HCEC 1CT (cell line): ENCODE measurements at places on chromosomes 1 and 21.

- no peak for DNase-seq
Observed at GRCh38 chr1:223363856-223364684, at the start of gene SUSD4. TSS of gene SUSD4 (minus strand) at chr1:223364176. CDS start at chr1:223363425, 751 bp downstream.

GRCh38 chr21:22224261-22224660 lies 1226.1 kb downstream of the NCAM2 start:
- no peak for DNase-seq

DNA sequence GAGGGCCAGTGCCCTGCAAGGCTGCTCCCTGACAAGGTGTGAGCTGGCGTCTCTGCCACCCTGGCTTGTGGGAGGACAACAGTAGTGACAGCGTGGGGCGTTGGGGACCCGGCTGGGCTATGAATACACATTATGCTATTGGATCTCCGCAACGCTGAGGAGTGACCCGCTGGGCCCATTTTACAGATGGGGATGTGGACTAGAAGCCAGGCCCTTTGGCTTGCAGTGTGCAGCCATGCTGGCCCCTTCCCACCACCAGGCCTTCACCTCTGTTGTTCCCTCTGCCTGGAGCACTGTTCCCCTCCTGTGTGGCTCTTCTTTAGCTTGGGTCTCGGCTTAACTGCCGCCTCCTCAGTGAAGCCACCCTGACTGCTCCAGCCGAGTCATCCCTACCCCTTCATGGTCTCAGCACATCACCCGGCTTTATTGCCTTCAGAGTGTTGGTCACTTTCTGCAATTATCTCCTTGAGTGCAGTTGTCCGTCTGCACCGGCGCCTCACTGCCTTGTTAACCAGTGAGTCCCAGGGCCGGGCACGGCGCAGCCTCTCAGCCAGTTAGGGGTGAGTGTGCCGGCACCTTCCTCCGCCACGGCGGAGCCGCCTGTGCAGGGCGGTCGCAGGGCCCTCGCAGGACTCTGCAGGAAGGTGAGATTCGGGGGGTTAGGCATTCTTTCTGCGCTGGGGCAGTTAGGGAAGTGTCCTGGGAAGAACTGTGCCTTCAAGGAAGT lies 84.4 kb upstream of the ACTL8 start:
- no peak for DNase-seq

- no peak for DNase-seq
Observed at GRCh38 chr1:217072926-217073325, 349.7 kb upstream of the ESRRG start.

- DNase-seq = no peak
Observed at GRCh38 chr1:236773919-236774318, 21.2 kb upstream of the MTR start.
